Activated CD4-positive, alpha-beta T cell treated with anti-CD3 and anti-CD28 coated beads, Interleukin-2, amount 50 U/mL, for 48 hours (primary cell): ENCODE measurements at places on chromosomes 2 and 18.

- DNase-seq, result no peak
Observed at GRCh38 chr2:73081181-73081671, 9.7 kb upstream of the SFXN5 start.

GRCh38 chr2:9412781-9413180 lies 10.5 kb downstream of the ITGB1BP1 start:
- no peak for DNase-seq

- no peak for DNase-seq
Observed at GRCh38 chr2:27795868-27796277, 24.4 kb downstream of the MRPL33 start.

DNA sequence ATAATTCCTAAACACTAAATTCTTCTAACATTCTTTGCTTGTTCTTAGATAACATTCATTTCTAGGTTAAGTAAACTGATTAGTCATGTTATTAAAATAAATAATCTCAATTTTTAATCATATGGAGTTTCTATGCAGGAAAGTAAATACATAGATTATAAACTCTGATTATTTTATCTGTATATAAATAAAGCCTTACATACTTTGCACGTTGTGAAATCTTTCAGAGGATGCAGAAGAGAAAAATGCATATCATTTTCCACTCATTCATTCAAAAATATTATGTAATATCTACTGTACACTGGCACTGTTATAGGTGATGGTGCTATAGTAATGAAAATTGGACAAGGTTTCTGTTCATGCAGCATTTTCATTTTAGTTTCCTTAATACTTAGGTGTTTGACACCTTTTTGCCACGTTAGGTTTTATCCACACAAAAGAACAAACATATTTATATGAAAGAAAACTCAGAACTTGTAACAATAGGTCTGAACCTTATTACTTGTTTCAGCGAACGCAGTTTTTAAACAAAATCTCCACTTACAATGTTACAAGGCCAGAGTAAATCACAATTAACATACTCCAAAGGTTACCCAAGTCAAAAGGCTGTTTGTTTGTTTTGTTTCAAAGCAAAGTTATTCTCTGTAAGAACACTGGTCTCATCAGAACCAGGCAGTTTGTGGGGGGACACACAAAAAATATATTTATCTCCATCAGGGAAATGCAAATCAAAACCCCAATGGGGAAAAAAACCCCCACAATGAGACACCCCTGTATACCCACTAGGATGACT lies 27.4 kb downstream of the ADAM17 start:
- no peak for DNase-seq

- no peak for DNase-seq
Observed at GRCh38 chr2:164917296-164917903, 37.9 kb downstream of the SLC38A11 start.

DNA sequence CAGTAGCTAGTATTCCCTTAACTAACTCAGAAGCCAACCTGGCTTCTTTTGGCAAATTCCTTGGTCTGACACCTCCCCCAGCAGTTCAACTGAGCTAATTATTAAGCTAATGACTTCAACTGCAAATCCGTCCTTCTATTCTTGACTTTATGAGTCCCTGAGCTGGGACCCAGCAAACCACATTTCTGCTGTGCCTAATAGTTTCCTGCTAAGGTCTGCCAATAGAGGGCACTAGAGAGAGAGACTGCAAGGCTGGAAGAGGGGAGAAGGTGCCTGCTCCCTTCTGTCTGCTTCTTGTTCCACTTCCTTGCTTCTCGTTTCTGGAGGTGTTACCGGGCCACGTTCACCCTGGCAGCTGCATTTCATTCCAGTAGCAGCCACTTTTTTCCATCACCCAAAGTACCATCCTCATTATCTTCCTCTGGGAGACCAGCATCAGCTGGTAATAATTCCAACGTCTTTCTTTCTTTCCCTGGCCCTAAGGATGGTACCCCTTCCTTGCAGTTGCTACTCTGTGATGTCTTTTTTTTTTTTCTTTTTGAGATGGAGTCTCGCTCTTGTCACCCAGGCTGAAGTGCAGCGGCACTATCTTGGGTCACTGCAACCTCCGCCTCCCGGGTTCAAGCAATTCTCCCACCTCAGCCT lies 352.0 kb downstream of the TNS1 start:
- DNase-seq, result peak; percentile 7

DNA sequence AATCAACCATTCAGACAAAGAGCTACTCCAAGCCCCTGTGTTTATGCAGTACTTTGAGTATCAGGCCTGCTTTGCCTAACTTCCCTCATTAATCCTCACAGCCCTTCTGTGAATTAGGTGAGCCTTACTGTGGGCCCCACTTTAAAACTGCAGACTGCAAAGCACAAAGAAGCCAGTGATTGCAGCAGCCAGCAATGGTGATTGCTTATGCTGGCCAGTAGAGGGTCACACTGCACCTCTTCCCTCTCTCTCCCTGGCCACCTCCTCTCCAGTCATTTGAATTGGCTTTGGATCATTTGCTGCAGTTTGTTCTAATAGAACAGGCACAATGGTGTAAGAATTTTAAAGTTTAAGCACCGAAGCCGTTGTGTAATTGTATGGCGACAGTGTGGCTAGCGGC lies 229.9 kb downstream of the AGPS start:
- no peak for DNase-seq

DNA sequence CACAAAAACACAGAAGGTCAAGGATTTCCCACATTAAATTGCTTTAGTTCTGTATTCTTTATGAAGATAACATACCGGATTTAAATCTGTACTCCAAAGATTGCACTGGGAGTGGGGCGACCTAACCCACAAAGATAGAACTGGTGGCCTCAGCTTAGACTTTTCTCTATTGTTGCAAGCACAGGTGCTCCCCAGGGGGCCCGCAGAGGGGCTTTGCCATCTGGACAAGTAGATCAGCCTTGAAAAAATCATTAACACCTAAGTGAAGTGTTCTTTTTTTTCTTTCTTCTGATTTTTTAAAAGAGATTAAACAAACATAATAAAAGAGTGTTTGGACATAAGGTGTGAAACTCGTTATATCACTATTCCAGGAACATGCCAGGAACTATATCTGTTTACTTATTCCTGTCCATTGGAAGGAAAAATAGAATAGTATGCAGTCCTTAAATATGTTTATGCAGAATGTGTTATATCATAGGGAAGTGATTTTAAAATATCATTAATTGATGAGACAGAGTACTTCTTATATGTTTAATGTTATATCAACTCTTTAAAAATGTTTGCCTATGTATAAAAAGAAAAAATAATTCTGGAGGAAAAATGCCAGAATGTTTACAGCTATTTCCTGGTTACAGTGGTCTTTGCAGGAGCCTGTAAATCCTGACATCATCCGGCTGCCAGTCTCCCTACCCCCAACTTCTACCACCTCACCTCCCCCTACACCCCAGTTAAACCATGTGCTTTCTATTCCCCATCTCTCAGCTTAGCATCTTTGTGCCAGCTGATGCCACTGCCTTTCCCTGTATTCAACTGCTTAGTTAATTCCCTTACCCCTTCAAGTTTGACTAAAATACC lies 679.2 kb downstream of the CNTNAP5 start:
- no peak for DNase-seq

DNA sequence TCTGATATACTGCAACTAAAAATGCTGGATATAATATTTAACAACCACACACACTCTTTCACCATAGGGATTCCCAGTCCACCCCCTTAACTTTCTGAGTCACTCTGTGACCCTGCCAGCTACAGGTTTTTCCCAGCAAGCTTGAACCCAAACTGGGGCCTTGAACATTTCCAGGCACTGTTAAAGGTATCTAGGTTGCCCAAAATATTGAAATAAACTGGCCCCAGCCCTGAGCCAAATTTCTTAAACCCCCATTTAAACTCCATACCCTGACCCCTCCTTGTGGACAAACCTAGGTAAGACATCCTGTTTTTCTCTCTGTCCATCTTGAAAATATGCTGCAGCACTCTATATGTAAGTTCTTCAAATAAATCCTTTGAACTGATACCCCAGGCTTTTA lies 19.7 kb upstream of the DCTN1 start:
- no peak for DNase-seq

GRCh38 chr2:234994438-234995321 lies 42.9 kb downstream of the SH3BP4 start:
- no peak for DNase-seq

- DNase-seq, result no peak
Observed at GRCh38 chr2:16861530-16861929, 195.9 kb upstream of the CYRIA start.

DNA sequence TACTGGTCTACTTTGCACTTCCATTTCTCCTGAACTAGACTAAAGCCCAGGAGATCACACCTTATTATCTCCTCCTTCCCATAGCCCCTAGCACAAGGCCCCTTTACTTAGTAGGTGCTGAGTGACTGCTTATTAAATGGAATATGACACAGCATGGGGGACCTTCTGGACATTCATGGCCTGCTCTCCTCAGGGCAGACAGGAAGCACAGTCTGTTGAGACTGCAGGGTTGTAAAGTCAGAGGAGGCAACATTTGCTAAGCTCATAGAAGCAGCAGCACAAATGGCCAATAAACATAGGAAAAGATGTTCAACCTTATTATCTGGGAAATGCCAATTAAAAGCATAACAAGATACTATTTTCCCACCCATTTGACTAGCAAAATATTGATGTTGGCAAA lies 75.3 kb downstream of the DNMT3A start:
- no peak for DNase-seq

GRCh38 chr2:105582952-105583660 lies 161.6 kb upstream of the NCK2 start:
- DNase-seq, result no peak

DNA sequence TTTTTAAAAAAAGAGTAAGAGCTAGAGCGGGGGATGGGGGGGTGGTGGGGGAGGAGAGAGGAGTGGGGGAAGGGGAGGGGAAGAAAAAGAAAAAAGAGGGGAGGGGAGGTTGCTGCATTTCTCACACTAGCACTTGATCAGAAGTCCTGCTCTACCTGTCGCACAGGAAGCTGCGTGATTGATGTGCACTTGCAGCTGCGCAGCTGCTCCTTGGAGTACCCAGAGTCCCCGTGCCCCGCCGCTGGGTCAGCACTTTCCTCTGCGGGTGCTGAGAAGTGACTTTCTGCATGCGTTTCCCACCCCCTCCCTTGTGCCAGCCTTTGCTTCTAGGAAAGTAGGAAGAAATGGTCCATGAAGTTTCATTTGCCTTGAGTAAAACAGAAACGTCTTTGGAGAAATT lies 297.3 kb downstream of the ETAA1 start:
- DNase-seq, result no peak

DNA sequence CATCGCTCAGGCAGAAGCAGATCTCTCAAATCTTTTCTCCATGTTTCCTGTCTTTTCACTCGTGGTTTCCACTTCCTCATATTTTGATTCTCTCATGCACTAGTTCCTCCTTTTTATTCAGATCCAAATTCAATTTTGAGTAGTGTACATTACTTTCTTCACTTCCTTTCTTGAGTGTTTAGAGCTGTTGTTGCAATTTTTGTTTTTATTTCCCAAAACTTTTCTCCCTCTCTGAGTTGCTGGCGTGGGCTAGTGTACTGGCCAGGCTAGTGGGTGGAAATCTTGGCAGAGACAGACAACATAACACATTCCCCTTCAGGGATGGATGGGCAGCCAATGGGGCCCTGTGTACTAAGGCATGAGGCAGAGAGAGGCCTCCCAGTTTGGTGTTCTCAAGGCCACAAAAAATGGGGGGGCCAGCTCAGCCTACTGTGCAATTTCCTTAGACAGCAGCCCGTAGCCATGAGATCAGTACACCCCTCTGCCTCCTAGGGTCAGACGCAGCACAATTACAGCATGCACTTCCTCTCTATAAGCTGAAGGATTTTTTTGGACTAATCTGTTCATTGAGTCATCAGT lies 145.1 kb upstream of the PID1 start:
- DNase-seq, result no peak

GRCh38 chr2:34096562-34097171 lies 497.6 kb upstream of the FAM98A start:
- DNase-seq, result peak; percentile 46

- DNase-seq, result no peak
Observed at GRCh38 chr2:70928366-70928765, 7.3 kb upstream of the ATP6V1B1 start.

DNA sequence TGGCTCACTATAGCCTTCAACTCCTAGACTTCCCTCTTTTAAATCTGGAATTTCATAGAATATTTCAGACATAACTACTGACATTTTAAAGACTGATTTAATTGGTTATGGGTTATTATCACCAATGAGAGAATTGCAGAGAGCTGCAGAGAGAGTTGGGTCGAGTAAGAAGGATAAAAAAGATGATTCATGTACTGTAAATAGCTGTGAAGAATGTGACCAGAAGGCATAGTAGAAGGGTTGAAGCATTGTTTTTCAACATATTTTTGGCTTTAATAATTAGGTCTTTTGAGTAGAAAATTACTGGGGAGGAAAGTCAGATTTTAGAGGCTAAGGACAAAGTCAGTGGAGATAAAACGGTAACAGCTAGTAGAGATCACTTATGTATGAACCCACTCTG lies 503.2 kb upstream of the SLC8A1 start:
- DNase-seq, result no peak

DNA sequence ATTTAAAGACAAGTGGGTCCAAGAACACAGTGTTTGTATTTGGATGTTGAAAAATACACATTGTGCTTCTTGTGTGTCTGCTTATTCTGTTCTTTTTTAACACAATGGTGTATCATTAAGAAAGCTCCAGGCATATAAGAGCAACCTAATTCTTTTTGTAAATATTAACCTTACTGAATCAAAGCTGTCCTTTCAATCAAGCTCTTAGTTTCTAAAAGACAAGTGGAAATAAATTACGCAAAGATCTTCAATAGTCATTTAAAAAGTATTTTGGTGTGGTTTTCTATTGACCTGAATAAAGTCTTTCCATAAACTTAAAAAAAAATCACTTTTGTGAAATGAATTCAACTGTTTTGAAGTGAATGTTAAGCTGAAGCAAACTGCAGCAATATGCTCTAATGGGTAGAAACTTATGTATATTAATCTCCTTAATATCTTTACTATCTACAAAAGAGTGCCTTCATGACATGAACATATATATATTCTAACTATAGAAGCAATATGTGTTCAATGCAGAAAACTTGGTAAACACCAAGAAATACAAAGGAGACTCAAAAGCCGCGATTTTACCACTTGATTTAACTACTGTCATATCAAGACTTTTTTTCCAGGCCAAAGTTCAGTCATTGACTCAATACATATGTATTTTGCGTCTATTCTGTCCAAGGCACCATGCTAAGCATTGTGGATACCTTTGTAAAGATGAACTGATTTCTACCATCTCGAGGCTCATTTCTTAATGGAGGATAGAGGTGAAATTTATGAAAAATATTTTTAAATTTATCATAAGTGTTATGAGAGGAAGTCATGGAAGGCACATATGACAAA lies 97.7 kb downstream of the ARHGAP15 start:
- DNase-seq, result no peak
